ENCODE measurements at places on chromosomes 1 and 21. TPM values are rescaled to one million over a fixed set of nuclear protein-coding genes. Genes with fewer than 3 reads are reported as not detected.

- DNase-seq: no peak
These were observed 20.2 kb downstream of the RERE start for GRCh38 chr1:8797216-8797615.

DNA sequence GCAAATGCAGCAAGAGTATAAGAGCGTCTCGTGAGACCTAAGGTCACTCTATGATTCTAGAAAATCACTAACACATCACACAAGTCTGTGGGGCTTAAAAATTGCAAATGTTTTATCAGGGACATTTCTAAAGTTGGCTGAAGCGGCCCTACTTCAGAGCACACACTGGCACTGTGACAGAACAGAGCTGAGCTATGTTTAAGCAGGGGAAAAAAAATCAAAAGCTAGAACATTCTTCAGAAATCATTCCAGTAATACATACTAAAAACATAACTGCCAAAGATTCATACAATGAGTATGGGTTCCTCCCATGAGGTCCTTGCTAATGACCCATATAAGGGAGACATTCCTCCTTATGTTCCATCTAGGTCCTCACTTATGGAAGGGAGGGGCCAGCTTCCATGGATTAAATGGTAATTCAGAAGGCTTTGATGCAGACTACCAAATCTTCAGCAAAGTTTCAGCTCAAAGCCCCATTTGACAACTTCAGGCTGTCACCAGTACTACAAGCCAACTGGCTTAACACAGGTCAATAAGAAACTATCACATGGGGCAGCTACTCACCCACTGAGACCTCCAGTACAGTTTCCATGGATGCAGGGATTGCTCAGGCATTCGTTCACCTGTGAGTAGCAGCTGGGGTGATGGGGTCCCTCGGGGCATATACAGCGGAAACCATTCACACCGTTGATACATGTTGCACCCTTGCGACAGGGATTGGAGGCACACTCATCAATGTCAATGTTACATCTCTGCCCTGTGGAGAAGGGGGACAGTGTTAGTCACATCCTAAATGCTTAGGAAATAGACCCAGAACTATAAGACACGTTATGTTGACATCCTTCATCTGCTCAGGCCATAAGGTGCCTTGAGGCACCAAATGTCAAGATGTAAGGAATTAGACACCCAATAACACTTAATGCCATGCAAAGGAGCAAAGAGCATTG, 58.4 kb upstream of the ADAM30 start:
- DNase-seq: no peak

The CLDN17 gene
- total RNA-seq: not detected

The GIPC2 gene
- 0.90 TPM for total RNA-seq

The RAP1GAP gene
- total RNA-seq: 6.4 TPM

GRCh38 chr1:155051777-155052398, 772 bp downstream of the ADAM15 start:
- no peak for DNase-seq

The SPATA1 gene
- 0.61 TPM for total RNA-seq

DNA sequence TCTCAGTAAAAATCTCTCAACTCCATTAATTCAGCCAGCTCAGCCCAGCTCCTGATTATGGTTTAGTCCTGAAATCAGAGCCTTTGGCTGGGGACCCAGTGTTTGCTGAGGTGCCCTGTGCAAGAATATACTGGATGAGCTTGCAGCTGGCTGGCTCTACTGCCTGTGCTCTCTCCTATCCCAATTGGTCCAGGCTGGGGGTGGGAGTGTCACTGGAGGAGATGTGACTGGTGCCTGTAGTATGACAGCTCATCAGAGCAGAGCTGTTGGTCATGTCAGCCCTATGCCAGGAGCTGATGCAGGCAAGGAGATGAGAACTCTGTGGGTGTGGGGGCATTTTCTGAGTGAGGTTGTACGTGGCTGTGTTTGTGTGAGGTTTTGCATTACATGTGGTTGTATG, 87.0 kb downstream of the TNR start:
- no peak for DNase-seq

The NPL gene
- total RNA-seq: 1.1 TPM

GRCh38 chr1:29157269-29157601, 24.5 kb downstream of the SRSF4 start:
- DNase-seq: no peak

DNA sequence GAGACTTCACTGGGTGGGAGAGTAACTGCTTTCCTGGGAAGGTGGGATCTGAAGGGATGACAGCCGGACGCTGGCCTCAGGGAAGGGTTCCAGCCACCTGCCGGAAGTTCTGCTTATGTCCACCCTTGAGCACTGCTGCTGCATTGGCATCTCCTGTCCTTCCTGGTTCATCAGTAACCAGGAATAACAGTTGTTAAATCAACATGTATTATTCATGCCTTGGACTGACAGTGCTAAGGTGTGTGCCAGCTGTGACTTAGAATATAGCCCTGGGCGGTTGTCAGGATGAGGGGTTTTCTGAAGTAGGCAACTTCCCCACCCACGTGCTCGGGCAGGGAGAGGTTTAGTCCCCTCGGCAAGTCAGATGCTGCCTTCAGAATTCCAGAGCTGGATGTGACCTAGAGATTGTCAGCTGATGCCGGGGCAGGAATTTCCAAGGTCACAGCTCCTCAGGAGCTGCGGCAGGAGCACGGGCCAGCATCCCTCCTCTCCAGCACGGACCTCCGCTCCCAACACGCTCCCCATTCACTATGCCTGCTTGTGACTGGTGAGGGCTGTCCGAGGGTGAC, 17.9 kb downstream of the CLDN14 start:
- DNase-seq: no peak

DNA sequence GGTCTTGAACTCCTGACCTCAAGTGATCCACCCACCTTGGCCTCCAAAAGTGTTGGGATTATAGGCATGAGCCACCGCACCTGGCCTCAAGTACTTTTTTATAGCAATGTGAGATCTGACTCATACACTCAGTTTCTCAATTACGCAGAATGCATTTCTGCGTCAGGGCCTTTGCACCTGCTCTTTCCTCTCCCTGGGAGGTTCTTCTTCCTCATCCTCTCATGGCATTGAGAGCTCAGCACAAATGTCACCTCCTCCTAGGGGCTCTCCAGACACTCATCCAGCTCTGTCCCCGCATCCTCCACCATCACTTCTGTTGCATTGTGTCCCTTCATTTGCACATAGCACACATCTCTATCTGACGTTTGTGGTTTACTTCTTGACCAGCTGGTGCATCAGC, 418.8 kb downstream of the PTPRU start:
- DNase-seq: no peak

The CYP4A11 gene
- not detected for total RNA-seq

GRCh38 chr1:196531737-196532524, 76.3 kb downstream of the KCNT2 start:
- DNase-seq: no peak

DNA sequence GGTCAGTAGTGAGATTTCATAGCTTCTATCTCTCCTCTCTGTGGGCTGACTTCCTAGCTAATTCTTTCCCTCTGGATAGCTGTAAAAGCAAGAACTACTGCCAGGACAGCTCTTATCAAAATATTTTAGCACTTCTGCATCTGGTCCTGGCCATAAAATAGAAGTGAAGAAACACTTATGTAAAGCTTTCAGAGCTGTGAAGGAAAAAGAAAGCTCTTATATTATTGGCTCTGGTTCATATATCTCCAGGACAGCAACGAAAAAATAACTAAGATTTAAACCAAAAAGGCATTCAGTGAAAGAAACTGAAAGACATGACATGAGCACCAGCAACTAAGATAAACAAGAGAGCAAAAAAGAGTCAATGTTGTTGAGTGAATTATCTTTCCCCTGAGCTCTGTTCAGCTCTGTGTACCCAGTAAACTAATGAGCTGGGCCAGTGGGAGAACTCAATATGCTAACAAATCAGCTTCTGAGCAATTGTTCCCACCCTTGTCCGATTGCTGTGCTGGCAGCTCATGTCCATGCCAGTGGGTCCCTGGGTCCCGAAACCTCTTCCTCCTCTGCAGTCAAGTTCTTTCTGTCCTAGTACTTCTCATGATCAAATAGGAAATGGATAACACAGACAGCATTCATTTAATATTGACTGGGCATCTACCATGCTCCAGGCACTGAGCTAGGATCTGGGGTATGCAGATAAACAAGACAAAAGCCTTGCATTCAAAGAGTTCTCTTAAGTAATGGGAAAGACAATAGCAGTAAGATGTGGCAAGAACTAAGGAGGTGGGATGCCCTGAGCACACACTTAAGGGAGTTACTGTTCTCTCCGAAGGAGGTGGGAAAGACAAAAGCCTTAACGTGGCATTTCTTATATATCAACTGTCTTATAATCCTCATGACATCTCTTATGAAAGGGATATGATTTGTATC, 45.3 kb upstream of the MAN1A2 start:
- DNase-seq: no peak

- no peak for DNase-seq
These were observed 47.3 kb downstream of the FAM78B start for GRCh38 chr1:166119471-166119965.

The SUCO gene
- total RNA-seq: 37.7 TPM

The GPR52 gene
- total RNA-seq: 0.33 TPM

The FALEC gene
- not detected for total RNA-seq

DNA sequence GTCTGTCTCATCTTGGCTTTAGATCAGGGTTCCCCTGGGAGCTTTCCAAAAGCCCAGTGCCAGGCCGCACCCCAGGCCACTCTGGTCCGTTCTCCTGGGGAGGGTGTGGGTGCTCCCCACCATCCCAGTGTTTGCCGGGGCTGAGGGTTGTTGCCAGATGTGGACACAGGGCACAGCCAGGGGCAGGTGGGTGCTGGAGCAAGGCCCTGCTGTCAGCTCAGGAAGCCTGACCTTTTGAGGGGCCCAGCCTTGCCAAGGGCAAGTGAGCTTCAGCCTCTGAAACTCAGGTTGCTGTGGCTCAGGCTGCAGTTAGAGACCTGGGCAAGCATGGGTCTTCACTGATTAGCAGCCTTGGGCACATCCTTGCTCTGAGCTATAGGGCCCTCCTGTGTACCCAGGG, 22.8 kb upstream of the ZBTB21 start:
- no peak for DNase-seq

DNA sequence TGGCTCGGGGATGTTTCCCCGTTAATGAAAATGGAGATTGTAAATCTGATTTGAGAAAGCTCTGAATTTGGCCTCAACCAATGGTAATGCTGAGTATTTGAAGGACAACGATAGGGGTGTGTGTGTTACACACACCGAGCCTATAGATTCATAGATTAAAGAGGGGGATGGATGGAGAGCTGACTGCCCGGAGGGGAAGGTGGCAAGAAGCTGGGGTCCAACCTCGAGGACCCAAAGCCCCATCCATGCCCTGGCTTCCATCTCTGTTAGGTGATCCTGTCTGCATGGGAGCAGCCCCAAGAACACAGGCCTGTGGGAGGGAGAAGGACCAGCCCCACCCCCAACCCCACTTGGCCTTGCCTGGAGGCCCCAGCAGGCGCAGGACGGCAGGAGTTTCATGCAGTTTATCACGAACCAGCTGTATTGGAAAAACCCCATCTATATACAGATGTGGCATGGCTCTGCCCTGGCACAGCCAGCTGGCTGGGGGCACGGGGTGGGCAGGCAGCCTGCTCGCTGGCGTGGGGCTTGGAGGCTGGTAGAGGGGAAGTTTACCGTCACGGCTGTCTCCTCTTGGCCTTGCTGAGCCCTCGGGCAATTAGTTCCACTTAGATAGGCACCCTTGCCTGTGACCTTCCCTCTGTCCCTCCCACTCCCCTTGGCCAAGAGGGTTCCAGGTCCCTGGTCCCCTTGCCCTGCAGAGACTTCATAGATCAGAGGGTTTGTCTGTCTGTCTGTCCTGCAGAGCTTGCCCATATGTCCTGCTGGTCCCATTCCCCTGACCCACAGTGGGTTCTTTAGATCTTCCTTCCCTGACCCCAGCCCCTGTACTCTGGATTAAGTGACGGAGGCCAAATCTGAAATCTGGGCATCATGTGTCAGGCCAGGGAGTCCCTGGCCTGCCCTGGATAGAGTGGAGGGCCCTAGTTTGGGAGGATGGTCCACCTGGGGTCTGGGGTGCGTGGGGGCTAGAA, 3.0 kb downstream of the HSPB7 start:
- no peak for DNase-seq

The CHML gene
- total RNA-seq: 43.7 TPM

The RIMS3 gene
- 14.2 TPM for total RNA-seq

DNA sequence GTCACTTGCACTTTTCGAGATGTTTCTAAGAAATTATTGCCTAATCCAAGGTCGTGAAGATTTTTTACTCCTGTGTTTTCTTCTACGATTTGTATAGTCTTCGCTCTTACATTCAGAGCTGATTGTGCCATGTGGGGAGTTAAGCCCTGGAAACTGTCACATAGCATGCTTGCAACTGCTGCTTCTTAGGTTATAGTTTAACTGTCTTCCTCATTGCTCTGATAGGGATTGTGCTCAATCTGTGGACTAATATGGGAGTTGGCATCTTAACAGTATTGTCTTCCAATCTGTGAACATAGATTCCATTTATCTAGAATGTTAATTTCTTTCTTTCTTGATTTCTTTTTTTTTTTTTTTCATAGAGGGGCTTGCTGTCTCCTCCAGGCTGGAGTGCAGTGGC, 34.8 kb upstream of the CAMTA1 start:
- DNase-seq: no peak

DNA sequence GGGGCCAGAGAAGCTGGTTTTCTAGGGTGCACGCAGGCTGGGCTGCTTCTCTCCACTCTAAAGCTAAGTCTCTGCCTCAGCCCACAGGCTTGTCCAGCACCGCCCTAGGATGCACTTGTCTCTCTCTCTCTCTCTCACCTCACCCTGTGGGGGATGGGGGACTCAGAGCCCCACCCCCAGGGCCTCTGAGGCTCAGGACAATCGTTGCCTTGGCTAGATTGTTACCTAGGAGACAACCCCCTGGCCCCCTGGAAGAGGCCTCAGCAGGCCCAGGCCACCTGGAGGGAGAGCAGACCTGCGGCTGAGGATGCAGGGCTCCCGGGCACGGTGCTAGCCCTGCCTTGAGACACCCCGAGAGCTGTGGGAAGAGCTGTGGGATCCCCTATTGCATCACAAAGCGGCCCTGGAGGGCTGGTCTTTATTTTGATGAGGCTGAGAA, at the start of gene ACTRT2:
ACTRT2 (plus strand) TSS at position 235 of the 439 bp plus-strand sequence. CDS start 220 bp downstream, outside the sequence.
- no peak for DNase-seq

The NHLH2 gene
- 1.2 TPM for total RNA-seq

GRCh38 chr1:85611856-85612255, 31.3 kb downstream of the CCN1 start:
- DNase-seq: no peak

The TCP10L gene
- 5.1 TPM for total RNA-seq

DNA sequence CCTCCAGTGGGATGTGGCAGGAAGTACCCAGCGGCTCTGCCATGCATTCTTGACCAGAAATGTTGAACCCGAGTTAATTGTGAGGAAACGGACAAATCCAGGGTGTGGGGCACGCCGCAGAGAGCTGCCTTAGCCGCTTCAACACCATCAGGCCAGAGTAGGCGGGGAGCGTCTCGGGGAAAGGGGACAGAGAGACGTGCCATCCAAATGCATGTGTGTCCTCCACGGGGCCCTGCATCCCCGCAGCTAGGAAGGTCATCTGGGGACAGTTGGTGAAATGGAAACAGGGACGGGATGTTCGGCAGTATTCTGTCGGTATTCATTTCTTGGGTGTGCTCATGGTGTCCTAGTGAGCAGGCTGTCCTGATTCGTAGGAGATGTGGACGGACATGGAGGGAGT, 59.1 kb upstream of the TRAPPC10 start:
- no peak for DNase-seq

GRCh38 chr1:158728510-158729225, 8.1 kb upstream of the OR6K3 start:
- DNase-seq: no peak

- DNase-seq: no peak
These were observed 42.4 kb downstream of the GFI1 start for GRCh38 chr1:92444351-92444750.

The IFI44L gene
- total RNA-seq: not detected

Data from H9 (cell line).